Activated T-cell treated with anti-CD3 and anti-CD28 coated beads, Interleukin-2, amount 50 U/mL, for 72 hours (primary cell): ENCODE measurements at places on chromosomes 12 and 14. TPM values are rescaled to one million over a fixed set of nuclear protein-coding genes. Genes with fewer than 3 reads are reported as not detected.

The AICDA gene
- not detected for total RNA-seq

The ALG10 gene
- 25.7 TPM for total RNA-seq

The FOXG1 gene
- not detected for total RNA-seq

The PRB2 gene
- not detected for total RNA-seq

The RAD9B gene
- 4.4 TPM for total RNA-seq

The GALNT6 gene
- 12.6 TPM for total RNA-seq

The UNC79 gene
- 0.05 TPM for total RNA-seq

The KRT83 gene
- total RNA-seq = not detected

The HHIPL1 gene
- total RNA-seq = 0.58 TPM

The MYF5 gene
- total RNA-seq = not detected

The KRT73 gene
- 1.3 TPM for total RNA-seq

The CLEC2A gene
- total RNA-seq = not detected

The SERPINA3 gene
- not detected for total RNA-seq

The GYS2 gene
- total RNA-seq = not detected
